ENCODE measurements at places on chromosomes 7 and 10.

DNA sequence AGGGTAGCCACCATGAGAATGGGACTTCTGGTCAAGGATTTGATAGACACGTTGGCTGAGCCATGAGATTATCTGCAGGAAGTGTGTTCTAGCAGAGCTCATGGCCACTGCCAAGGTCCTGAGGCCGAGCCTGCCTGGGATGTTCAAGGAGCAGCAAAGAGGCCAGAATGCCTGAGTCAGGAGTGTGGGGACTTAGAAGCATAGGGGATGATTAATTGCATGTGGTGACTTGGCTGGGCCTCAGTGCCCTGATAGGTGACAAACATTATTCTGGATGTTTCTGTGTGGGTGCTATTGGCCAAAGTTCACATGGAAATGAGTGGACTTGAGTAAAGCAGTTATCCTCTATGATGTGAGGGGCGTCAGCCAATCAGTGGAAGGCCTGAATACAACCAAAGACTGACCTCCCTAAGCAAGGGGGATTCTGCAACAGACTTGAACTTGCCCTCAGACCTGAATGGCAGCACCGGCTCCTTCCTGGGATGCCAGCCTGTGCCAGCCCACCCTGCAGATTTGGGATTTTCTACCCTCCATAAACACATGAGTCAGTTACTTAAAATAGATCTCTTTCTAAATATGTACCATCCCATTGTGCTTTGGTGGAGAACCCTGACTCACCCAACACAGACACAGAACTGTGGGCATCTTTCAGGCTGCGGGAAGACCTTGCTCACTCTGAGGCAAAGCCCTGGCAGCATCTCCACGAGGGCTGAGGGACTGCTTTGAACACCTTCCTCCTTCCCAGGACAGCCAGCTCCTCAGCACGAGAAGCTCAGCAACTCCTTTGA, 363.9 kb upstream of the MGMT start:
- DNase-seq, result no peak

GRCh38 chr10:113578773-113579172, 25.9 kb downstream of the HABP2 start:
- no peak for DNase-seq

DNA sequence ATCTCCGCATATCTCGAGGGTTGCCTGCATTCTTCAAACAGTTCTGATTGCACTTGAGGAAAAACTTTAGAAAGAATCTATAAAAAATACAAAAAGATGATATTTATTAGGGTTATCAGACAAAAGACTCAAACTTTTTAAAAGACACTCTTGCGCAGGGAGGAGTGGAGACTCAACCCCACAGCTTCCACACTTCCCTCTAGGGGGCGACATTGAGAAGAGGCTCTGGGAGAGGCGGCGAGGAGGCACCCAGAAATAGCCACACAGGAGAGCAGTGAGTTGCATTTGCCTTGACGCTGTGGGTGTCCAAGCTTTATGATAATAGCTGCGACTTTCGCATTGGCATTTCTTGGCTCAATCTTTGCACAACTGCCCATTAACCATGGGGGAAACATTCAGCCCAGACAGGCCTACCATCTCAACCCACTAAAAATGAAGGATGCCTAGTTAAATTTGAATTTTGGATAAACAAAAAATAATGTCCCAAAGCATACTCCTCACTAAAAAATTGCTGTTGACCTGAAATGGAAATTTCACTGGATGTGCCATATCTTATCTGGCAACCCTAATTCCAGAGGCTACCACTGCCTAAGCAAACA, 86.2 kb downstream of the EBF3 start:
- no peak for DNase-seq

DNA sequence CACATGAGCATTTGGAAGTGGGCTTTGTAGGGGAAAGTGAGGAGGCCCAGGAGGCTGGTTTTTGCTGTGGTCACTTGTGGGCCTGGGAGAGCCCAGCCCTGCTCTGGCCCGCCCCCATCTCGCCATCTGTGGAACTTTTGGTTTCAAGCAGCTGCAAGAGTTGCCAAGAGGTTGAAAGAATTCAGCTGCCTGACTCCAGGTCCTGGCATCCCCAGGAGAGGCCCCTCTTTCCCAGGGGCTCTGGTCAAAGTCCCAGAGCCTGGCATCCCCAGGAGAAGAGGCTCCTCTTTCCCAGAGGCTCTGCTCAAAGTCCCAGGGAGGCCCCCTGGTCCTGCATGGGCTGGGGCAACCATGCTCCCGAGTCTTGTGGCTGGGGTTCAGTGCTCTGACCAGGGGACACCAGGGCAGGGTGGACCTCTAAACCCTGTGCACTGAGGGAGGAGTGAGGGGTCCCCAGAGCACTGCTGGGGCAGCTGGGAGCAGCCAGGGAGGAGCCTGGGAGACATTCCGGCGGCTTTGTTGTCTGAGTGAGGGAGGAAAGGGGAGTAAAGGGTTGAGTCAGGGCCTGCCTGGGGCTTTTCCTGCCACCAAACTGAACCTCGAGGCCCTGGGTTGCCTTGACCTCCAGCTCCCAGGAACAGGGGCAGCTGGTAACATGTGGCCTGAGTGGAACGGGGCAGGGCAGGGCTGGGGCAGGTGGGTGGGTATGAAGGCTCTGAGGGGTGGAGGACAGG, 27.7 kb upstream of the CSGALNACT2 start:
- DNase-seq, result no peak

DNA sequence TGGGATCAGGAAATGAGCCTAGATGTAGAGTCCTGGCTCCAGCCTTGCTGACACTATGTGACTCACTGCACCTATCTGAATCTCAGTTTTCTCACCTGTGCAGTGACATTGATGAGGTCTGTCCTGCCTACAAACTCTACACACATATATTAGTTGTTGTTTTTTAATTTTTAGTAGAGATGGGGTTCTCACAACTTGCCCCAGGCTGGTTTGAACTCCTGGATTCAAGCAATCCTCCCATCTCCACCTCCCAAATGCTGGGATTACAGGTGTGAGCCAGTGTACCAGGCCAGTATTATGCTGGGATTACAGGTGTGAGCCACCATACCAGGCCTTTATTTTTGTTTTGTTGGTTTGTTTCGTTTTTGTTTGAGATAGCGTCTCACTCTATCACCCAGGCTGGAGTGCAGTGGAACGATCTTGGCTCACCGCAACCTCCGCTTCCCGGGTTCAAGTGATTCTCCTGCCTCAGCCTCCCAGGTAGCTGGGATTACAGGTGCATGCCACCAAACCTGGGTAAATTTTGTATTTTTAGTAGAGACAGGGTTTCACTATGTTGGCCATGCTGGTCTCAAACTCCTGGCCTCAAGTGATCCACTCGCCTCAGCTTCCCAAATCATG, 11.8 kb upstream of the DDIT4 start:
- DNase-seq, result no peak

GRCh38 chr7:151001546-151001945, 10.7 kb downstream of the NOS3 start:
- no peak for DNase-seq

DNA sequence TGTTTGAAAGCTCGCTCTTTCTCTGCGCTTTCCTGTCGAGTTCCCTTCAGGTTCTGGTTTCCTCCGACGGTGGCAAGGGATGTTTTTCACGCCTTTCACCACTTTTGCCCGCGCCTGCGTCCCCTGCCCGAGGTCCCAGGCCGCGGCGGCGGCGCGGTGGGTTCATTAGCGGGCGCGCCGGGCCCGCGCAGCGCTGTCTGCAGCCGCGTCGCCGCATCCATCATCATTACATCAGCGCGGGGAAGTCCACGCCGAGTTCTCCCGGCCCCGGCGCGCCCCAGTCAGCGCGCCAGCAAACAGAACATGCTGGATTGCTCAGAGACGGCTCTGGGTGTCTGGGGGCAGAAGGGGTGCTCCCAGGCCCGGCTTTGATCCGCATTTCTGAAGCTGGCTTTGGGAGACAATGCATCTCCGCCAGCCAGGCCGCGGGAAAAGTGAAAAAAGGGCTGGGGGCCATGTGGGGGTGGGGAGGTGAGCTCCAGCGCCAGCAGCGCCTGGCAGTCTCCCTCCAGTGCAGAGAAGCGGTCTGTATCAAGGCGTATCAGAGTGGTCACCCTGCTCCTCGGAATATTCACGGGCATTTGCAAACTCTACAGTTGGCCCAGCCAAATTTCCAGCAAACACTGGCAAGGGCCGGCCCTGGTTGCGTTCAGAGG, 8.9 kb downstream of the GLI3 start:
- DNase-seq, result no peak

- DNase-seq, result no peak
Measured at GRCh38 chr10:111128331-111129180, 51.7 kb downstream of the ADRA2A start.

DNA sequence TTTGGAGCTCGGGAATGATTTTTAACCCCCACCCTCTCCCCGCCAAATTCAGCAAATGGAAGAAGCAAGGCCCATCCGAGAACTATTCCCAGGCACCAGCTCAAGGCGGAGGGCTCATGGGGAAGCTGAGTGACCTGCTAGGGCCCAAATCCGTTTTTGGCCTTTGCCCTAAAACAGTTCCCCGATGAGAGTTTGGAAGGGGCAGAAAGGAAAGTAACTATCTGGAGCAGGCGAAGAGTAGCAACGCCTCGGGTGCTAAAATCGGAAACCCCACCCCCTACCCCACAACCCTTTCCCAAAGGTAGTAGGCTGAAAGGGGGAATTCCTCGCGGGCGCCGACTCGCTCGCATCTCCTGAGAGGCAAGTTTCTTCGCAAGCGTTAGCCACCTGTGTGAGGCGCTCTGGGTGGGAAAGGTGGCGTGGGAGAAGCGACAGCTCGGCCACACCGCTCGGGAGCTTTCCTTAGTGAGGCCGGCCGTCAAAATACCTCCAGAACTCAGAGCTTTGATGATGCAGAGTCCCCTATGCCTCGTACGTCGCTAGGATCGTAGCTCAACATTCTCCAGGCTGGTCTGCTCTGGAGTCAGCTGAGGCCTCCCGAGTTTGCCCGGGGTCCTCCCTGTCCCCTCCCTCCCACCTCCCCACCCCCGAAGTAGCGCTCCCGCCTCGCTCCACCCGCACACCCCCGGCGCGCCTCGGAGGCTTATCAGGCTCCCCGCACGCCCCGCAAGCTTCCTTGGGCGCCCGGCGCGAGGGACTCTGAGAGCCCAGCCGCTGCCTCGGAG, 642 bp upstream of the PRKG1 start:
- DNase-seq, result no peak

DNA sequence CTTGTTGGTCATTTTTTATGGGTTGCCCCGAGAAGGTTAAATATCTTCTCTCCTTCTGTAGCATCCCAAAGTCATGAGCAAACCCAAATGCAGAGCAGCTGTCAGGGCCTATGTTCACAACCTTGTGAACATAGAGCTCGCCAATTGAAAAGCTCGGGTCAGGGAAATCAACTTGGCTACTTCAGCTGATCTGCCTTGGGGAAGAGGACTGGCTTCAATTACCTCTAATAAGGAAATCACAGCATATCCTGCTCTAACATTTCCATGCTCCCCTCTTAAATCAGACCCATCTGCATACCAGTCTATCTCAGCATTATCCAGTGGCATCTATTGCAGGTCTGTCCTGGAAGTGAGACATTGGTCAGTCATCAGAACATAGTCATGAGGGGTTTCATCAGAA, 105.6 kb downstream of the ANKRD26 start:
- DNase-seq, result no peak

GRCh38 chr7:141700296-141700847, 1.6 kb downstream of the DENND11 start:
- DNase-seq, result no peak

DNA sequence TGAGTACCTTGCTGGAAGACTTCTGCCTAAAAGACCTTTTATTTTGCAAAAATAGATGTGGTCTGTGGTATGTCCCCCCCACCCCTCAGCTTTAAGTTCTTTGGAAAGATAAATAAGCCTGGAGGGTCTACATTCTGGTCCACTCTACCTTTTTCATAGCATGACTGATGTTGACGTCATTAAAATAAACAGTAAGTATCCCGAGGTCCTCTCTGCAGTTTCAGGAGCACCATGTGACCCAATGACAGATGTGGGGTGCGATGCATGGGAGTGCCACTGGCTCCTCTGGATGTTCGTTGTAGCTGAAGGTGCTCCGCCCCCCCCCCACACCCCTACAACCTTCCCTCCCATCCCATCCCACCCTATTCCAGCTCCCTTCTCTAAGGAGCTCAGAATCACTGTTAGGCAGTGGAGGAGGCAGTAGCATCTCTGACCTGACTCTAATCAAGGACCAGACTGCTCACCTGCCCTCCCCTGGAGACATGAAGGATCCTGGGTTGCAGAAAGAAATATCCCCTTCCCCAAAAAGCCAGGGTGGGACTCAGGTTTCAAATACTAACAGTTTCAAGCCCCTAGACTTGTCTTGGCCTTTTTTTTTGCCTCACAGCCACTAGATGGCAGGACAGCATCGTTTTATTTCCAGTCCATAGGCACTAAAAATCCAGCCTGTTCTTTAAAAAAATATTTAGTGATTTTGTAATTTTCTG, 25.1 kb downstream of the CASP7 start:
- no peak for DNase-seq

- DNase-seq, result no peak
Measured at GRCh38 chr7:122219253-122219865, 75.3 kb upstream of the AASS start.

All from NCI-H2081 treated with DMSO at 0.1 percent for 48 hours (cell line).